Breast epithelium (tissue), 4 donors: ENCODE measurements at places on chromosomes 2 and 18. TPM values are rescaled to one million over a fixed set of nuclear protein-coding genes. Genes with fewer than 3 reads are reported as not detected.

SSB gene
- total RNA-seq = 109 TPM

IL1B gene
- total RNA-seq = not detected

DNA sequence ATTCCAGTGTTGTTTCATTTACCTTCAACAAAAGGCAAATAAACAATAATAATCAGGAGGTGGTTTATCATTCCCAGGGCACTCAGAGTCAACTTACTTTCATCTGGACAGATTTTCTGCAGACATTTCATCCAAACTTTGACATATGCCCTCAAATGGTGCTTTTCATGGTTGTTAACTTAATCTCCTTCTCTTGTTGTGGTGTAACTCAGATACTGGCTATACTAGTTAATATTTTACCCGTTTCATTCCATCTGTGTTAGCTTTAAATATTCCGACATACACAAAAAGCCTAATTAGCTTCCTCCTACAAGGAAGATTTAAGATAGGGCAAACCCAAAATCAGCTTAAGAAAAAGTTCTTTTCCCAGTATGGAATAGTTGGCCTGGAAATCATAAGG is 44.4 kb upstream of the RPE start:
- DNase-seq = no peak

DNA sequence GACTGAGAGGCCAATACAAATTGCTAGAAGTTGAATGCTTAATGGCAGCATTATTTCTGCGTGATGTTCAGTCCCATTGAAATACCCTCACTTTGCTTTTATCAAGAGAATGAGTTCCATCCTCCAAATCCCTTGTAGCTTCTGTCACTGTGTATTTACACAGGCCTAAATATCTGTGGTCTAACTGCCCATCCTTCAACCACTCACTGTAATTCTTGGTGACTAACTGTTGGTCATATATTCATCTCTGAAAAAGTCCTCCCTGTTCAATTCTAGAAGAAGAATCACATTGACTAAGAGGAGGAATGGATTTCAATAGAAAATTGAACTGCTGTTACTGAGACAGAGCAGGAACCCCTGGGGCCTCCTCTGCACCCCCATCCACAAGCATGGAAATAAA is 74.2 kb upstream of the L3MBTL4 start:
- no peak for DNase-seq

- DNase-seq = no peak
These were observed 36.1 kb downstream of the ABCG8 start for GRCh38 chr2:43874776-43875451.

GRCh38 chr18:46336278-46337111 is 232.3 kb downstream of the HAUS1 start:
- DNase-seq = no peak

GRCh38 chr2:142722086-142722485 is 155.4 kb upstream of the KYNU start:
- no peak for DNase-seq

DNA sequence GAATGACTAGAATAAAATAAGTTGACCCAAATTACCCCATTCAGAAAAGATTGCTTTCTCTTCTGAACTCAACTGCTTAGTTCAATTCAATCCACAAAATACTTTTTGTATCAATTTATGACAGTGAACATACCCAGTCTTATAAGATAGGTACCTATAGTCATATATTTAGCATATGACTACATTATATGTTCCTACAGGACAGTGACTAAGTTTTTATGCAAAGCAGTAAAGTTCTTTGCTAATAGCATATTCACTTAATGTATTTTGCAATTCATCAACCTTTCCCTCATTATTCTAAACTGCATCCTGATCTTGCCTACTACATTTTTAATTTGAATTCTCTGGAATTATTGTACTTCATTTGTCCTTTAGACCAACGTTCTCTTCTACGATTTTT is 30.3 kb upstream of the C2orf15 start:
- DNase-seq = no peak

GRCh38 chr18:49185623-49186022 is 234.9 kb upstream of the SMAD7 start:
- no peak for DNase-seq

DNA sequence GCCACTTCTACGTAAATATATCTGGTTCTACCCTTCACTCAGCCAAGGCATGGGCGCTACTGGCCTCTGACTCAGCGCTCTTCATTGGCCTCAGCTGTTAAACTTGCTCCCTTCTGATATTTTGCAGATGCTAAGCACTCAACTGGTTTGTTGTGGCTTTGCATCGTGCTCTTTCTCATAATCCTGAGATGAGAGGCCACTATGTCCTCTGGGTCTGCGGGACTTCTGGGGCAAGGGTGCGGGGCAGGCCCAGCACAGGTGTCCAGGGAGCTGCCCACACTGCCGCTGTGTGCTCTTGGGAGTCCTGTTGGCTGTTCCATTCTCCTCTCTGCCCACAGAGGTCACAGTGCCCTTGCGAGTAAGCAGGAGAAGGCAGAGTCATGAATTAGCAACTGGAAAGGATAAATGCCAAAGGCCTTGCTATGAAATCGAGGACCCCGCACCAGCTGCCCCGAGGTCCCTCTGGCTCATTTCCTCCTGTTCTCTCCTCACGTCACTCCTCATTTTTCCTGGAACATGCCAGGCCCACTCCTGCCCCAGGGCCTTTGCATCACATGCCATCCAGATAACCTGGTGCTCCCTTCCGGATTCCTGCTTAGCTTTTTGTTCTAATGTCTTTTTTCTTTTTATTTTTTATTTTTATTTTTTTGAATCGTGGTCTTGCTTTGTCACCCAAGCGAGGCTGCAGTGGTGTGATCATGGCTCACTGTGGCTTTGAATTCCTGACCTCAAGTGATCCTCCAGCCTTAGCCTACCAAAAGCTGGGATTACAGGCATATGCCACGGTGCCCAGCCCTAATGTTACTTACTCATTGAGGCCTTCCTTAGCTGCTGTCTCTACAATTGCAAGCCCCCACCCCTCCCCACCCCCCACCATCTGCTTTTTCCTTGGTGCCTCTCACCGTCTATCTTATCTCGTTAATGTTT is 34.9 kb upstream of the MAT2A start:
- DNase-seq = no peak

- DNase-seq = no peak
These were observed 10.1 kb upstream of the SESTD1 start for GRCh38 chr2:179274749-179275148.

DNA sequence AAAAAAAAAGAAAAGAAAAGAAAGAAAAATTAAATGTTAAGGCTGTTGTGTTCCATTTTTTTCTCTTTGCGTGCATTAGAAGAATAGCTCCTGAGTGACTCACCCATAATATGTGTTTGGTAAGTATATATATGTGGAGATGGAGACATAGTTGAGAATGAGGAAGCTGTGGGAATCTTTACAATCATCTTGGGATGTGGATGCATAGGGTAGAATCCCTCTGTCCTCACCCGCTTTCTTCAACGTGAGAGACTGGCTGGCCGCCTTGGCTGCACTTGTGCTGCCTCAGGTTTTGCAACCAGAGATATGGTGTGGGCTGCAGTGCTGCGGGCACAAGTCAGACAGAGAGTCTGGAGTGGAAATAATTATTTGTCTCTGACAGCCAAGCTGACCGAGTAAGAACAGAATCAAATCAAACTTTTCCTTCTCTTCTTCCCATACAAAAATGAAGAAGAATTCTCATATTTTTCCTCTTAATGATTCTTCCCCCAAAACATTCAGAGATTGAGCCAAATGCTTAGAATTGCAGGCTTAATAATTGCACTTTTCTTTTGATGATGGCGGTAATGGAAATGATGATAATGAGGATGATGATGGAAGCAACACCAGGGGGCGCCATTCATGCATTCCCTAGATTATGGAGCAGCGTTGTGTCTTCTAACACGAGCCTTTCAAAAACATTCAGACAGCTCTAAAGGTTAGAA is 48.5 kb downstream of the SERPINB7 start:
- DNase-seq = no peak

DNA sequence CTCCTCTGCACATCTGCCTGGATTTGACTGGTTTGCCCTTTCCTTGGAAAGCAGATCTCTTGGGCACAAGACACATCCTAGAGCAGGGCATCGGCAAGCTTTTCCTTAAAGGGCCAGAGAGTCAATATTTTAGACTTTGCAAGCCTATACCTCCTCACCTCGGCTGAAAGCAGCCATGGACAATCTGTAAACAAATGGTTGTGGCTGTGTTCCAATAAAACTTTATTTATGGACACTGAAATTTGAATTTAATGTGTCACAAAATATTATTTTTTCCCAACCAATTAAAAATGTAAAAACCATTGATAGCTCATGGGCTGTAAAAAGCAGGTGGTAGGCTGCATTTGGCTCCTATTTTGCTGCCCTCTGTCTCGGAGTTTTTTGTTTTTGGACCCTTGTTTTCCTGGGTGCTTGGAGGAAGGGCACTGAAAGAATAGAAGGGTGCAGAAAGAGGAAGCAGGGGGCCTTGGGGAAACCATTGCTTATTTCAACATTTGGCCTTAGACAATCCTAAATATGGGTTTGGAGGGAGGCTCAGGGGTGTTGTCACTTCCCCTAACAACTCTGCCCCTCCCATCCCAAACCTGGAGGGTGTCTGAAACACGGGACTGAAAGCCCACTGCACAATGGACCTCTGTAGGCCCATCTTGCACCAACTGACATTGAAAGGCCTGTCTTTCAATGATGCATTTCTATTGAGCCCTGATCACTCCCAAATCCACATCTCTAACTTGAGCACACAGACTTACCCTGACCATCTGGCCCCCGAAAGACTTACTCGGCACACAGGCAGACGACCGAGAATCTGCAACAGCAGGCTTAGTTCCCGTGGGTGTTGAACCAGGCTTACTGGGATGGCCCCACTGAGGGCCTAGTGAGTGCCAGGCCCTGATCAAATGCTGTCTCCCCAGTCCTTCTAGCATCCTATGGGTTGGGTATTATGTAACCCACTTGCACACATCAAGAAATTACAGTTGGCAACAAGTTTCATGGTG is 7.1 kb upstream of the ZFP36L2 start:
- DNase-seq = no peak
